ENCODE measurements at places on chromosomes 7 and 10.

GRCh38 chr10:79052291-79053080 lies 16.3 kb upstream of the ZMIZ1 start:
- no peak for DNase-seq

GRCh38 chr7:121271098-121271497 lies 57.7 kb upstream of the WNT16 start:
- DNase-seq = no peak

DNA sequence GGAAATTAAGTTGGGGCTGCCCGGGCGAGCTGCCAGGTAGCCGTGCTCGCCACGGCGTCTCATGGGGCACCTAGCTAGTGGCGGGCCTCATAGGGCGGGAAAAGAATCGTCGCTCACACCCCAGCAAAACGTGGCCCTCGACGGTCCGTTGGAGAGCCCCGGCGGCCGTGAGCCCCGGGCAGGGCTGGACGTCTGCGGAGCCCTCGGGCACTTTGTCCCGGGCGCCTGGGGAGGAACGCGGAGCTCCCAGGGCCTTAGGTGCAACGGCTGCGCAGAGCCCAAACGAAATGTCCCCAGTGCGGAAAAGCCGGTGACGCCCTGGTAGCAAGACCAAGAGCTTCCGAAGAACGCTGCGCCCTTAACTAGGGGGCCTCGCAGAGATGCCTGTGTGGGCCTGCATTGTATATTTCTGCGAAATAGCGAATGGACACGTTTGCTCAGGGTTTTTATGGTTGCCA lies 866 bp upstream of the SFMBT2 start:
- DNase-seq = no peak

- no peak for DNase-seq
Observed at GRCh38 chr7:45103958-45104843, 7.3 kb downstream of the TBRG4 start.

DNA sequence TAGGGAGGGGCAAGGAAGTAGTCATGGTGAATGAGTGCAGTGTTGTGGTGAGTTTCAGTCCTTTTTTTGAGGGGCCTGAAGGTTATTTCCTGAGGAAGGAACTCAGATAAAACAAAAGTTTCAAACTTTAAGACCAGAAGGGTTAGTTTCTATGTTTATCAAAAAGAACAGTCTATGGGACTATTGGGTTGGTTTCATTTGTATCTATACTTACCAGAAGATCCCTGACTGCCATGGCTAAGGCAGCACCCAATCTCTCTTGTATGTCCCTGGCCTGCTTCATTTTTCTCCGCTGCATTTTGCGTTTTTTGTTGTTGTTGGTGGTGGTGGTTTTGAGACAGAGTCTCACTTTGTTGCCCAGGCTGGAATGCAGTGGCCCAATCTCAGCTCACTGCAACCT lies 19.3 kb upstream of the GAD2 start:
- no peak for DNase-seq

- no peak for DNase-seq
Observed at GRCh38 chr10:131832056-131832685, 68.6 kb upstream of the PPP2R2D start.

GRCh38 chr10:13184276-13184675 lies 22.9 kb downstream of the MCM10 start:
- DNase-seq = no peak

GRCh38 chr10:129030996-129031843 lies 435.8 kb upstream of the MGMT start:
- peak; percentile 26 for DNase-seq

GRCh38 chr7:95999481-95999880 lies 227.1 kb downstream of the DYNC1I1 start:
- DNase-seq = no peak

DNA sequence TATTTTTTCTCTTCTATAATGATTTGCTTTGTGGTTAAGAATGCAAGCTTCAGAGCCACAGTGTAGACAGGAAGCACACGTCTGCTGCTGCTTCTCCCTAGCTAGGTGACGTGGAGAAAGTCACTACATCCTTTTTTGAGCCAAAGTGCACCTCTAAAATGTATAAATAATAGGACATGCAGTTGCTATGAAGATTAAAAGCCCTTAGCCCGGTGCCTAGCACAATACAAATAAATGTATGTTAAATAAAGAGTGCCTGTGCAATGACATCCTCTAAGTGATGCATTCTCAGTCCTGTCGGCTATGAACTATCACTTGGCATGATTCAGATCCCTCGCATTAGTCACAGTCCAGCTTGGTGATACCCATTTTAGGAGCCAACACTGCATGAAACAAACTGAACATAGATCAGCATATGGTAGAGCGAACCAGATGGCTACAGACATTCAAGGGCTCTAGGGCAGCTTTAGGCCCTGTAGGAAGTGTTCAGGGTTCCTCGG lies 4.8 kb upstream of the TRDMT1 start:
- no peak for DNase-seq

DNA sequence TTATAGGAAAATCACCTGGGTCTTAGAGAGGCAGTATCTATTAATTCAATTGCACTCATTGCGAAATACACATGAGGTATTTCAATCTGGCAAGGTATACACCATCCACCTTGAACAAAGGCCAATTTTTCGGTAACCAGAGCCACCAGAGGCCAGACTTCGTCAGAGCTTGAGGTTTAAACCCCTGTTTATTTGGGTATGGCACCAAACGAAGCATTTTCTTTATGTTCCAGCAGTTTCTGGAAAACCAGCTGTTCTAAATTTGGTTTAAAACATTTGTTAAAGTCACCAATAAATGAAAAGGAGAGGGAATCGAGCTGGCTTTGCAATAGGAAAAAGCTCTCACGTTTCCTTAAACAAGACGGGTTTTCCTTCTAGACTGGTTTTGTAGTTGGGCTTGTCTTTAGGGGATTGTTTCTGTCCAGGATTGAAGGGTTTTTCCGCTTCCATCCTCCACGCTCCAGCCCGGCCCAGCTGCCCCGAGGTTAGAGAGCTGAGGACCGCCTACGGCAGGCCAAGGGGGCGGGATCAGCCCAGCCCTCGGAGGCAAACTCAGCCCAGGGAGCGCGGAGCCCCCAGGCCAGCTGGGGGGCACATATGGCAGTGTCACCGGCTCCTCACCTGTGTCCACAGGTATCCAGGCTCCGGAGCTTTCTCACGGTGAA lies 539.4 kb upstream of the MGMT start:
- DNase-seq = no peak

DNA sequence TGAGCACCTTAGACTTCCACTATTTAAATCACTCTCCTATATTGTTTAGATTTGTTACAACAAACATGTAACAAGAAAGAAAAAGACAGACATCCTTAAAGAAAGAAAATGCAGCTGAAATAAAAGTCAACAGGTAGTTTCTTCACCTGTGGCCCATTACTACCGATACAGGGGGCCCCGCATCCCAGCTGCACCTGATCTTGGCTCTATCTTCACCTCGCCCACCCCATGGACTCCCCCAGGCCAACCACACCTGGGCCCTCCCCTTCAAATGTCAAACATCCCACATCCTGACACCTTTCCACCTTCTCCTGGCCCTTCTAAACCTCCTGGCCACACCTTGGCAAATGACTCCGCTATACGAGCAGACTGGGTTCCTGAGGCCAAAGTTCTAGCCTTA lies 7.0 kb downstream of the DDX56 start:
- DNase-seq = no peak

DNA sequence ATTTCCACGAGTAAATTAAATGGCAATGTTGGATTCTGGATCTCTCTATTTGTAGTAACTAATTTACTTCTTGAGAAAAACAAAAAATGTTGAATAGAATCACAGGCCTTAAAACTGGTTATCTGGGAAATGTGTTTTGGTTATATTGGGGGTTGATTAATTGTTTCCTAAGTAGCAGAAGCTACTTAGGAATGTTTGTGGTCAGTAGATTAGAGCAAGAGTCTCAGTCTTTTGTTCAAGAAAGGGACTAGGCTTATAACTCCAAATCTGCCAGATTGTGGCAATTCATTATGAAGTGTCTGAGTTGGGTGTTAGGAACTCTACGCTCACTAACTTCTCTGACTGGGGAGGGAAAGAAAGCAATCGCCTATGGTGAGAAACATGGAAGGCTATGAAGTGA lies 244.3 kb upstream of the PHYHIPL start:
- no peak for DNase-seq

DNA sequence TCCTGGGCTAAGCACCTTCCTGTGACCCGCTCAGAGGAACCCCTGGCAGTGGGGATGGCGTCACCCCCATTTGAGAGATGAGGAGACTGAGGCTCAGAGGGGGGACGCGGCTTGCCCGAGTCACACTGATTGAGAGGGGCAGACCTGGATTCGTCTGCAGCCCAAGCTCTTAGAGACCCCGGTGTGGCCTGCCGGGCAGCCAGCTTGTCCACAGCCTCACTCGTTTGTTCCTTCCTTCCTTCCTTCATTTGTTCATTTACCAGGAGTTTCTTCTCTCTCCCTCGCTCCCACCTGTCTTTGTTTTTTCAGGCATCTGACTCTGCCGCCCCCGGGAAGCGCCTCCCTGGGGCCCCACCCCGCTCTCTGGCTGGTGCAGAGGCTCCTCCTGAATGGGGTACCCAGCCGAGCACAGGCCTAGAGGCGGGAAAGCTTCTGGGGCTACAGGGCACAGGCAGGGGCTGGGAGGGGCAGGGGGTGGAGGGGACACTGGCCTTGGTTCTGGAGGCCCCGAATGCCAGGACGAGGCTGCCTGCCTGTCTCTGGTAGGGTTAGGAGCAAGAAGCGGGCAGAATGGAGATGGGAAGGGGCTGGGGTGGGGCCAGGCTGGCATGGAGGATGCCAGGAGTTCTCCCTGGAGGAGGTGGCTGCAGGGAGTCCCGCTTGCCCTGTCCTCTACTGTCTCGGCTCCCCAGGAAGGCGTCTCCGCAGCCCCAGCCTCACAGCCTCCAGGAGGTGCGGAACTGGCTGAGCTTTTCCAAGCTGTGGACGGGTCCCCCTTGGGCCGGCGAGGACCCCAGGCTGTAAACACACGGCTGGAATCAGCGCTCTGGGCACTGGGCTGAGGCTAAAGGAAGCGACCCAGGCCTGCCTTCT lies 91.6 kb downstream of the UNCX start:
- DNase-seq = no peak

GRCh38 chr7:7773334-7774309 lies 55.2 kb upstream of the RPA3 start:
- no peak for DNase-seq

GRCh38 chr10:101155896-101156295 lies 24.8 kb downstream of the TLX1 start:
- no peak for DNase-seq

DNA sequence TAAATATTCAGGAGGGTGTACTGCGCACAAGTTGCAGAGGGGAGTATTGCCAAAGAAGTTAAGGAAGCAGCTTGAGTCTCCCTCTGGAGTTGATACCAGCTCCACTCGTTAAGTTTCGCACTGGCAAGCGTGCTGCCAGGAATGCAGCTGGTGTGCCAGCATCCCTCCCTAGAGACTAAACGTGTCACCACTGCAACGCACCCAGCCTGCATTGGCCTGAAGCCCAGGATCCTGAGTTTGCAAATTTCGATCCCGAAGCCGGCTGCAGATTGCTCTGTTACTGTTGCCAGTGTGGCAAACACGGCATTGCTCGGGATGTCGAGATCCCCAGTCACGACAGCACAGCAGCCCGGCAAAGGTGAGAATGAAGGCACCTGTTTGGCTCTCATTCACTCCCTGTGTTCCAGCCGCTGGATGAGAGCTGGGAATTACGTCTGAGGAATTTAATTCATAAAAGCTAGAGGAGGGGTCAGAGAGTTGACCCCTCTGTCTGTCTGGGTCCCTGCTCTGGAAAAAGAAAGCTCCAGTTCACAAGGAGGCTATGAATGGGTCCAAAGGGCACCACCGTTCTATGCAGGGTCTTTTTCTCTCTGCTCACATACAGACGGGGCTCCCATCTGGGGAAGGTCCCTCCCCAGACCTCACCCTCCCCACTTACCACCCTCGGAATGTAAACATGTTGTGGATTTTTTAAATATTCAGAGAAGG lies 61.0 kb downstream of the NRP1 start:
- DNase-seq = no peak

GRCh38 chr10:62732841-62733653 lies 71.5 kb upstream of the ADO start:
- DNase-seq = peak; percentile 72

- no peak for DNase-seq
Observed at GRCh38 chr7:27155816-27156507, 513 bp downstream of the HOXA7 start.

DNA sequence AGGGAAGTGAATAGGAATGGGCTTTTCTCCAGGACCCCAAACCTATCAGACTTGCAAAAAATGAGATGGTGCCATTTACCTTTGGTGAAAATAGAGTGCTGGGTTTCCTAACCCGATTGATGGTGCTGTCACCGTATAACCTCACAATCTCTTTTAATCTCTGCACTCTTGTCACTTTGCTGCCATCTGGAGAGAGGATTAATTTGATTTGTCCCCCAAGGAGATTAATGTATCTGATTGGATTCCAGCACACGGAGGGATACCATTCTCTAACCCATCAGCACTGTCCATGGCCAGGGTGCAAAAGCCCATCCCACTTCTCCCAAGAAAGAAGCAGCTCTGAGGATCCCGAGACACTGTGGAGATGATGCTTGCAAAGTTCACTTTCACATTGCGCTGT lies 86.3 kb upstream of the NFE2L3 start:
- no peak for DNase-seq

DNA sequence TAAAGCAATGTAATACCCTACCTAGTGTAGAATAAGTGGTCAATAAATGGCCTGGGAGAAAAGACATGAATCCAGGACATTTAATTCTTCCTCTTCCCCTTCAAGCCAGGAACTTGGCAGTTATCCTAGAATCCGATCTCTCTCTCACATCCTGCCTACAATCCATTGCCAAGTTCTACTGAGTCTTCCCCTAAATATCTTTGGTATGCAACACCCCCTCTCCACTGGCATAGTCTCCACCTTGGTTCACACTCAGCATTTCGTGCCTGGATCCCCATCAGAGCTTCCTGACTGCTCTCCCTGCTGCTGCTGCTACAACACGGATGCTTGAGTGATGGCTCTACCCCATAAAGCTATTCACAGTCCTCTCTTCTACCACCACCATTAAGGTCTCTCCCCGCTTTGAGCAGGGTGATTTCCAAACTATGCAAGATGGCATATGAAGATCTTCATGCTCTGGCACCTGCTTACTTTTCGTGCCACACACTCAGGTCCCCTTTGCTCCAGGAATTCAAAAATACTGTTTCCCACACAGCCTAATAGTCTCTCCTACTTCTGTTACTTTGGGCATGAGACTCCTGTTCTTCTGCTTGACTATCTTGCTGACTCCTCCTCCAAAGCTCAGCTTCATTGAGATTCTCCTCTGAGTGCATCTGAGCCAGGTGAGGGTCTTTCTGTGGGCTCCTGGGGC lies 4.8 kb downstream of the ANK3 start:
- DNase-seq = no peak

- DNase-seq = no peak
Observed at GRCh38 chr10:77771851-77772250, 134.2 kb upstream of the KCNMA1 start.

- DNase-seq = no peak
Observed at GRCh38 chr10:77910524-77911145, 15.9 kb downstream of the DLG5 start.

- no peak for DNase-seq
Observed at GRCh38 chr10:102620591-102621442, 23.5 kb upstream of the TRIM8 start.

- no peak for DNase-seq
Observed at GRCh38 chr10:110267276-110267675, 37.4 kb downstream of the SMNDC1 start.

Data from stimulated activated CD4-positive, alpha-beta T cell treated with anti-CD3 and anti-CD28 coated beads, Interleukin-4, amount 100 ng/mL, for 4 hours (primary cell).